ENCODE measurements at places on chromosomes 2 and 18. TPM values are rescaled to one million over a fixed set of nuclear protein-coding genes. Genes with fewer than 3 reads are reported as not detected.

GRCh38 chr2:86221066-86221684, 21.9 kb downstream of the MRPL35 start:
- no peak for DNase-seq

Gene LRRTM1
- total RNA-seq: not detected

DNA sequence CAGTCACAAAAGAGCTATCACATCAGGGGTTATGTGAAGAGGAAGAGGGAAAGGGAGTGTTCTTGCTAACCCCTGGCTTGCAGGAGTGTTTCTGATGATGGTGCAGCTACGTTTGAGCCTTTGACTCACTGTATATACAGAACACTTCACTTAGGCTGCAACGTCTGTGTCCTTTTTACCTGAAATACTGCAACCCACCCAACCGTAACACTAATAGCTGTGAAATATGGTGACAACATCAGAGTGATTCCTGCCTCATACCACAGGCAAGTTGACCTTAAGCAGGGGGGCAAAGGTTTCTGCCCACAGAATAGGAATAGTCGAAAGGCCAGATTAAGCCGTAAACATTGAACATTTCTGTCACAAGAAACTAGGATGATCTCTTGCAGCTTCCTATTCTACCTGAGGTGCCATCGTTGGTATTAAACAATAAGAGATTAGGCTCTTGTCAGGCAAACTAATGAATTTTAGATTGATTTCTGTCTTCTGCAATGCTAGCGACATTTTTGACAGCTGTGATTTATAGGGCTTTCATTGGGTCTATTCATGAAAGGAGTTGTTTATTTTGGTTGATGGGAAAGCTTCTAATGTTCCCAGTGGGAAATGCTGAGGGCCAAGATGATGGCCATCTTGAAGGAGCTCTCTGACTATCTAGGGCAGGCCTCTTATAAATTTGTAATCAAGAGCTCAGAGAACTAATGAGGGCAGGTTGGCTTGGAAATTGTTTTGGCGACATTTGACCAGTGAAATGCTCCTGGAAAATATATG, 316.8 kb downstream of the PIK3C3 start:
- no peak for DNase-seq

Gene DOCK10
- 30.2 TPM for total RNA-seq

Gene RGPD4
- not detected for total RNA-seq

- DNase-seq: no peak
These were observed 217.5 kb downstream of the CAMKMT start for GRCh38 chr2:44579115-44579836.

Gene PIEZO2
- total RNA-seq: 1.3 TPM

GRCh38 chr2:109155553-109156451, 26.8 kb downstream of the SH3RF3 start:
- no peak for DNase-seq

Gene ASXL3
- under 0.01 TPM for total RNA-seq

GRCh38 chr2:29657674-29658073, 263.7 kb downstream of the ALK start:
- DNase-seq: no peak

GRCh38 chr18:40987581-40987980, 967.5 kb upstream of the PIK3C3 start:
- DNase-seq: no peak
